ENCODE measurements at places on chromosomes 1 and 21.

- DNase-seq = peak; percentile 7
Measured at GRCh38 chr1:180358649-180359048, 128.6 kb downstream of the LHX4 start.

- DNase-seq = peak; percentile 60
Measured at GRCh38 chr1:245822996-245823395, 668.2 kb downstream of the KIF26B start.

DNA sequence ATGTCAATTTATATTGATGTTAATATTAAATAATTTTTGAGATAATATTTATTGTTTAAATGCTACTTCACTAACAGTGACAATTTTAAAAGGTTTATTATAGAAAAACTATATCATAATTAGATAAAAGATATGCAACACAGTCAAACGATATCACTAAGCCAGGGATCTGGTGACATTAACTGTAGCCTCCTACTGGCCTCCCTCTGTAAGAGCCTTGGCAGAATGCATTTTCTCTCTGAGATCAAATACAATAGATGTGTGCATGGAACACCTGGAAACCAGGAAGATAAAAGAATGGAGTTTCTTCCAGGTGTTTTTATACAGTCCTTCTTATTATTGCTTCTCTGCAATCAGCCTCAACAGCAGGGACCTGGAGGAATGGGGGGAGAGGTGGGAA, 1762.1 kb downstream of the BRINP3 start:
- DNase-seq = no peak

- DNase-seq = no peak
Measured at GRCh38 chr1:202243006-202243405, 49.4 kb downstream of the LGR6 start.

- no peak for DNase-seq
Measured at GRCh38 chr1:183533617-183534174, 56.6 kb downstream of the NCF2 start.

GRCh38 chr1:182652933-182653332, 31.5 kb downstream of the RGS8 start:
- DNase-seq = no peak

- peak; percentile 36 for DNase-seq
Measured at GRCh38 chr1:2438038-2438437, 25.7 kb upstream of the PEX10 start.

DNA sequence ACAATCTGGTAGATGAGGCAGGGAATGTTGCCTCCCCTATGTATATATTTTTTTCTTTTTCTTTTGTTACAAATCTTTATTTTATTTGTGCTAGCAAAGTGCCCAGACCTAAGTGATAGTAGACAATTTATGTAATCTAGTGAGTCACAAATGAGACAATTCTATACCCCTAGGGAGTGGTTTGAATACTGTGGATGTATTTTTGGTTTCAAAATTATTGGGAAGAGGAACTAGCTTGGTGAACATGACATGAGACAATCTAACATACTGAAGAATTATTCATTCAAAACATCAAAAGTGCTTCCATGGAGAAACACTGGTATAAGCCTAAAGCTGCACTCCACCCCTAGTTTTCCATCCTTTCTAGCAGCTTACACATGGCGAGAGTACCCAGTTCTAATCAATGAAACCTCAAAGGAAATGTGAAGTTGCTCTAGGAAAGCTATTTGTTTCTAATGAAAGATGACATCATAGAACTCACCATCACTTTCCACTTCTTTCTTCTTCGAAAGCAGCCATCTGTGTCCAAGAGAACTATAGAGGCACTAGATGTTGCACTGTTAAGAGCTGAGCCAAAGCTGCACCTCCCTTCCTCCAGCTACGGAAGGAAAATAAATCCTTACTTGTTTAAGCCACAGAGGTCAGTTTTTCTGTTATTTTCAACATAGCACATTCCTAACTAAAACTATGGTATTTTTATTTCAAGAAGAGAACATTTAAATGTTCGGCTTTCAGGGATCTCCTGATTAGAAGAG, 764.6 kb downstream of the LTN1 start:
- DNase-seq = no peak

- DNase-seq = no peak
Measured at GRCh38 chr1:196372896-196373536, 235.2 kb downstream of the KCNT2 start.

DNA sequence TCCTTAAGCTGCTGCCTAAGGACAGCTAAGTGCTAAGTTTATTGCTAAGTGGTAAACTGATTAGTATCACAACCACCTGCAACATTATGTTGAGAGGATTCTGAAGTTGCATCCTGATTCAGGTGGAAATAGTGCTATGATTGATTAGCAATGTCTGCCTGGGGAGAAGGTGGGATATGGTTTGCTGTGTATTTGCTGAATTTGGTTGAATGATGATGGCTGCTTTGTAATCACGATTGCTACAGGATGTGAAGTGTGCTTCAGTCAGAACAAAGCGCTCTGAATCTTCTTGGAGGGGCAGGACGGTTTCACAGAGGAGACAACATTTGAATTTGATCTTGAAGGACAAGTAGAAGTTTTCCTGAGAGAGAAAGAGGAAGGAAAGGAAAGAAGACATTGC, 226.0 kb downstream of the ST6GALNAC3 start:
- DNase-seq = no peak

- DNase-seq = no peak
Measured at GRCh38 chr1:56098946-56099345, 480.4 kb downstream of the PLPP3 start.

DNA sequence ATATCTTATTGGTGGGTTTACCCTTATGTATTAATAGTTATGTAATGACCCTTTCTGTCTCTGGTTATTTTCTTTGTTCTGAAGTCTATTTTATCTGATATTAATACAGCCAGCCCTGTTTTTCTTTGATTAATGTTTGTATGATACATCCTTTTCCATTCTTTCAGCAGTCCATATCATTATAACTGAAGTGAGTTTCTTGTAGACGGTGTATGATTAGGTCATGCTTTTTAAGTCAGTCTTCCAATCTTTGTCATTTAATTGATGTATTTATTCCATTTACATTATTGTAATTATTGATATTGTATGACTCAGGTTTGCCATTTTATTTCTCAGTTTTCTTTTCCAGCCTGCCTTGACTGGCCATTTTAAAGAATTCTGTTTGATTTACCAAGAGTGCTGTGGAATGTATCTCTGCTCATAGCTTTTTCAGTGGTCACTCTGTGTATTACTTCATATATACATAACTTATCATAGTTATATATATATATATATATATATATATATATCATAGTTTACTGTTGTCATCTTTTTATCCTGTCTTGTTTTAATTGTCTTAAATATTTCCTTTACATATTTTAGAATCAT, 10.5 kb downstream of the RAB4A start:
- no peak for DNase-seq

DNA sequence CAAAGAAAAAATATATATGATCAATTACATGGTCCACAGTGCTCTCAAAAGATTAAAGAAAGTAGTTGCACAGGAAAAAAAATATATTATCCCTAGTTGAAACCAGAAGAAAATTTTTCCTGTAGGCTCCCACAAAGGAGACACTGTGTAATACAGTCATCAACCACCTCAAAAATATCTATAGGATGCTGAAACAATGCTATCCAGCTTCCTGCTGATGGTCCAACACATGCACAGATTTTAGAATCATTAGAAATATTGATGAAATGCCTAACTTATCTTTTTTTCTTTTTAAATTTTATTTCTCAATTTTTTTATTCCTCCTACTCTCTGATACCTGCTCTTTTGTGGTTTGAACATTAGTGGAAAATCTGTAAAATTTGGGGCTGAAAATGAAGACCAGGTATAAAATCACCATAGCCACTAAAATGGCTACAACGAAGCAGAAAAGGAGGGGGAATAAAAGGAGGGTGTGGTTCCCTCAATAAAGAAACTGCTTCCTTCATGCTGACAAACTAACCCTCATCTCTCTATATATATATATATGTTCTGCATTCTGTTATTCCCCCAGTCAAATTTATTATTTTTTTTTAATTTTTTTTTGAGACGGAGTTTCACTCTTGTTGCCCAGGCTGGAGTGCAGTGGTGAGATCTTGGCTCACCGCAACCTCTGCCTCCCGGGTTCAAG, 28.3 kb upstream of the FBXO28 start:
- no peak for DNase-seq

GRCh38 chr1:183675883-183676585, 22.9 kb upstream of the APOBEC4 start:
- no peak for DNase-seq

GRCh38 chr1:221729771-221730330, 12.0 kb downstream of the DUSP10 start:
- DNase-seq = no peak

- DNase-seq = peak; percentile 50
Measured at GRCh38 chr1:151981178-151981525, 12.5 kb downstream of the S100A10 start.

- no peak for DNase-seq
Measured at GRCh38 chr1:176460544-176461336, 2.2 kb upstream of the PAPPA2 start.

- DNase-seq = no peak
Measured at GRCh38 chr1:41158966-41159365, 83.1 kb downstream of the SCMH1 start.

DNA sequence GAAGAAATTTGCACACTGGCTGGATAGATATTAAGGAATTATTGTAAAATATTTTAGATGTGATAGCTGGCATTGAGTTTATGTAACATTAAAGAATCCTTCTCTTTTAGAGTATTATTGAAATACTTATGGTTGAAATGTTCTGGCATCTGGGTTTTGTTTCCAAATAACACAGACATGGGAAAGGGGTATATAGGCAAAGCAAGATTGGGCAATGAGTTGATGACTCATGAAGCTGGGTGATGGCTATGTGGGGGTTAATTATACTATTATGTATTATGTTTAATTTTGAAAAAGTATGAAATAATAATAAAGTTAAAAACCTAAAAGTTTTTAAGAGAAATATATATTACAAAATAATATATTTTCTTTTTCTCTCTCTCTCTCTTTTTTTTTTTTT, 12.5 kb upstream of the PTPN14 start:
- DNase-seq = no peak

DNA sequence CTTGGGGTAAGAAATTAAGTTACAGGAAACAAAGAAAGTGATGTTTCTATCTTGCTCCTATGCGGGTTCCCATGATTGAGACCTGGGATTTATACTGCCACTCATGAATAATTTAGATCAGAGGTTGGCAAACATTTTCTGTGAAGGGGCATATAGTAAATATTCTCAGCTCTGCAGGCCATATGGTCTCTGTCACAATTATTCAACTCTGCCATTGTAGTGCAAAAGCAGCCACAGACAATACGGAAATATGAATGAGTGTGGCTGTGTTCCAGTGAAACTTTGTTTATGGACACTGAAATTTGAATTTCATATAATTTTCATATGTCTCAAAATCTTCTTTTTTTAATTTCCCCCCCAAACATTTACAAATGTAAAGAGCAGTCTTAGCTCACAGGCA, 127.2 kb downstream of the FOXD2 start:
- DNase-seq = no peak

DNA sequence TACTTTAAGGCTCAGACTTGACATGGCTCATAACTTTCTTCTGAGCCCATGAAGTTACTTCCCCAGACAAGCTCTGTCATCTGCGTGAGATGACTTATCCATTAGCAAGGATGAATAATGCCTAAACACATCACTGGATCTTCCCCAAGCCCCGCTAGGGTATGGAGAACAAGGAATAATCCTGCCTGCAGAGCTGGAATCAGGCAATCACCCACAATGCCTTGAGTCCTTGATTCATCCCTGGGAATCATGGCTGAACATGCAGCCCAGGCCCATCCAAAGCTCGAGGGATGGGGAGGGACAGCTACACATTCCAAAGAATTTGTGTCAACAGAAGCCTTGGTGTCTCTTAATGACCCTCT, 131.7 kb downstream of the PSMG1 start:
- peak; percentile 93 for DNase-seq

- no peak for DNase-seq
Measured at GRCh38 chr1:61518670-61519400, 206.1 kb downstream of the TM2D1 start.

GRCh38 chr1:234916840-234917239, 211.8 kb downstream of the TOMM20 start:
- DNase-seq = no peak

- DNase-seq = no peak
Measured at GRCh38 chr1:19793360-19794046, 6.2 kb downstream of the TMCO4 start.

- DNase-seq = no peak
Measured at GRCh38 chr21:30256100-30256499, 26.6 kb downstream of the KRTAP24-1 start.

DNA sequence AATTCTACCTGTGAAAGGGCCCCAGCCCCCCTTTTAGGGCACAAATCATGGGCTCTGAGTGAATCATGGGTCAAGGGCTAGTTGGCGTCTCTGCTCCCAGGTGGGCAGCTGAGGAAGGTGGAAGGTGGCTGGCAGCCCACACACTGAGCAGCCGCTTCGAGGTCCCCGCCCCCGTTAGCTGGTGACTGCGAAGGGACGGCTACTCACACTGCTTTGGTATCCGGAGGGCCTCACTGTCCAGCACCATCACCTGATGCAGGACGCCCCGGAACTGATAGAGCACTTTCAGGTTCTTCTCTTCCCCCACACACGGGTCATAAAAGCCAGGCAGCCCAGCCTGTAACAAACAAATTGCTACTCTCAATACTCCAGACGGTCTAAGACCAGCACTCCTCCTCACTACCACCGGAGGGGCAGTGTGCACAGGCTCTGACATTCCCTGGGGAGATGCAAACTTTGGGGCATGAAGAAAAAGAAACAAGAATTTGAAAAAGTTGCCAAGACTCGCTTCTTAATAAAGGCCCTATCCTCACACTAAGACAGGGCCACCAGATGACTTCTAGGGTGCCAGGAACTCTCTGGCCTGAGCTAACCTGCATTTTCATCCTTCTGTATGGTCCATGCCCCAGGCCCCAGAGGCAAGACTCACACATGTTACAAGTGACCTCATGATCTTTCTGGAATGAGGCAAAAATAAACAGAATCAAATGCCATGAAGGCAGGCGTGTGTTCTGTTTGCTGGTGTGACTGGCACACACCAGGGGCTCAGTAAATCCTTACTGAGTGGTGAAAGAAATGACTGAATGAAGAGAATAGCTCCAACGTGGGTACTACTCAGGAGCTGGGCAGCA, 11.5 kb downstream of the THAP3 start:
- DNase-seq = no peak

GRCh38 chr21:37006486-37007291, at the start of gene RIPPLY3:
Gene RIPPLY3, plus strand, starts transcription at chr21:37006702. Its CDS starts 71 bp downstream, at chr21:37006773.
- peak; percentile 30 for DNase-seq

- peak; percentile 21 for DNase-seq
Measured at GRCh38 chr1:9391620-9392019, 98.9 kb downstream of the SPSB1 start.

- peak; percentile 94 for DNase-seq
Measured at GRCh38 chr1:63731117-63732043, 42.4 kb upstream of the ROR1 start.

DNA sequence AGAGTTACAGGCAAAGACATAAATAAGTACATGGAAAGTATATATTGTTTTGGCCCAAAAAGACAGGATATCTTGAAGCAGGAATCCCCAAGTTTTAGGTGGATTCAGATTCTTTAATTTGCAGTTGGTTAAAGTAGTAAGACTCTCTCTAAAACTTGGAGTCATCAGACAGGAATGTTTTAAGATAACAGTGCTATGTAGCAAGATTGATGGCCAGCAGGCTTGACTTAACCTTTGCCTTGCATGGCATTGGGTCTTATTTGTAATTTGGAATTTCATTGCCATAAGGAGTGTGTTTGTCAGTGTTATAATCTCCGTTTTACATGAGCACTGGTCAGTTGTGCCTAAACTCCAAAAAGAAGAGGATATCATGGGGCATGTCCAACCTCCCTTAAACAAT, 727.6 kb upstream of the CHRM3 start:
- peak; percentile 15 for DNase-seq
